GF-D8 (cell line): ENCODE measurements at places on chromosomes 5 and 9.

- DNase-seq = no peak
These were observed 82.1 kb upstream of the IRX2 start for GRCh38 chr5:2833556-2833955.

GRCh38 chr5:14161825-14162556 lies 18.8 kb downstream of the TRIO start:
- no peak for DNase-seq

DNA sequence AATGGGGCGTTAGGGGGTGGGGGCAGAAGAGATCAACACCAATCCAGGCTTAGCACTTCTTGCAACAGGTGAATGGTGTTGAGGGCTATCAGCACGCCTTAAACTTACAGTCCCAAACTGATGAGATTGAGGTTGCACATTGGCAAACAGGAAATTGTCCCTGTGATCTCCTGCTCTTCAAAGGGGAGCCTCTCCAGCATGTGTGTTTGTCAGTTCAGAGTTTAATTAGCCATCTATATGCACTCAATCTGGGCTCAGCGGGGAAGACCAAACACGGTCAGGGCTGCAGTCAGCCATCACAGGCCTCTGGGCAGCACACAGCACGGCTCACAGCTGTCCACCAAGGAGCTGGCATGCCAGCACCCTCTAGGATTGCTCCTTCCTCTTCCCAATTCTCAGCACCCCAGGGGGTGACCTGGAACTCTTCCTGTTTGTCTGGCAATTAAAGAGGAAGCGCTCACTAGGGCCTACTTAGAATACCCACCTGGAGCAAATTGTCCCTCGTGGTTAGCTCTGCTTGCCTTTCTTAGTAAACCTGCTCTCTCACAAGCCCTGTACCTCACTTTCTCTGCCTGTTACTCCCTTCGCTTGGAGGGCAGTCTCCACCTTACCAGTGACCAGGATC lies 217.4 kb downstream of the SLIT3 start:
- DNase-seq = no peak

- no peak for DNase-seq
These were observed 346.1 kb downstream of the RASEF start for GRCh38 chr9:82716821-82717220.

- DNase-seq = no peak
These were observed 26.0 kb upstream of the GHR start for GRCh38 chr5:42397267-42397666.

- no peak for DNase-seq
These were observed 105.4 kb upstream of the PCAT7 start for GRCh38 chr9:94449486-94449885.

DNA sequence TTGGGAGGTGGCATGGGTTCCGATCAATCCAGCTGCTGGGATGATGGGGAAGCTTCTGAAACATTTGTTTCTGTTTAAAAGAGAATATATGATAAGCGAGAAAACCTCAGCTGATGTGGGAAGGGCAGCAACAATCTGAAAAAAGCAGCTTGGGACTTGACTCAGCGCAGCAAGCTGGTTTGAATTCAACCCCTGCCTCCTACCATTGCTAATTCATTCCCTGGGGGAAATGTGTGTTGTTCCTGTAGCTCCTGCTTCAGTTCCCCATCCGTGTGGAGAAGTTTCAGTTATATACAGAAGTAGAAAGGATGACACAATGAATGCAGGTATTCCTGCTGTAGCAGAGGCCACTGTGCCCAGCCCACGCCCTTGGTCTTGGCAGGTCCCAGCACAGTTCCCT lies 145.1 kb downstream of the NXNL2 start:
- no peak for DNase-seq

DNA sequence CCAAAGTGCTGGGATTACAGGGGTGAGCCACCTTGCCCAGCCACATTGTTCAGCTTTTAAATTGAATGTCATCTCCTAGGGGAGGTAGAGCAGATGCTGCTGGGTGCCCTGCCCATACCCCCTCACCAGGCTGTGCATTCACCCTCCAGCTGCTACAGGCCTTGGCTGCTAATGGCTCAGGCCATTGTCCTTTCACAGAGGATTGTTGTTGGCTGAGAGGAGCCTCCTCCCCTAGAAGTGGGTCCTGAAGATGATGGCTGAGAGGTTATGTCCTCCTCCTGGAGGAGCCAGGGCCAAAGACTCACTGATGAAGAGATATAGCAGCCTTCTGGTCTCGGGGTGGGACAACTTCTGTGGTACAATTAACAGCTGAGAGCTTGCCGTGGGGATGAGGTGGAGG lies 74.6 kb downstream of the PHAX start:
- no peak for DNase-seq

GRCh38 chr5:39599721-39600431 lies 175.1 kb upstream of the DAB2 start:
- no peak for DNase-seq

GRCh38 chr9:16135968-16136367 lies 583.1 kb downstream of the CCDC171 start:
- DNase-seq = no peak

- no peak for DNase-seq
These were observed 379.7 kb downstream of the PSAT1 start for GRCh38 chr9:78676623-78677022.

- no peak for DNase-seq
These were observed 1.7 kb downstream of the DENND4C start for GRCh38 chr9:19231904-19232822.

DNA sequence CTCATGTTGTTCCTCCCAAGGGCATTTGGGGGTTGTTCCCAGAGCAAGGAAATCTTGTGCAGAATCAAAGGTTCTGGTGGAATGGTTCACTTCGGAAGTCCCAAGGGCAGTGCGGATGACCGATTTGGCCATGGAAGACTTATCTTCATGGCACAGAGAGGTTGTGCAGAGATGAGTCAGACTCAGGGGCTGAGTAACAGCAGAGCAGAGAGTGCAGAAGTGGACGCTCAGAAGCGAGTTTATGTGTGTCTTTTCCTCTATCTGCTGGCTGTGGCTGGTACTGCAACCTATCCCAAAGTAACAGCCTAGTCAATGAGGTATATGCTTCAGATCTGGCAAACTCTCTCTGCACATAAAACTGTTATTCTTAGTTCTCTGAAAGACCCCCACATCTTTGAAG lies 118.1 kb downstream of the DPYSL3 start:
- DNase-seq = no peak

GRCh38 chr9:5512658-5513452 lies 2.5 kb downstream of the PDCD1LG2 start:
- no peak for DNase-seq

DNA sequence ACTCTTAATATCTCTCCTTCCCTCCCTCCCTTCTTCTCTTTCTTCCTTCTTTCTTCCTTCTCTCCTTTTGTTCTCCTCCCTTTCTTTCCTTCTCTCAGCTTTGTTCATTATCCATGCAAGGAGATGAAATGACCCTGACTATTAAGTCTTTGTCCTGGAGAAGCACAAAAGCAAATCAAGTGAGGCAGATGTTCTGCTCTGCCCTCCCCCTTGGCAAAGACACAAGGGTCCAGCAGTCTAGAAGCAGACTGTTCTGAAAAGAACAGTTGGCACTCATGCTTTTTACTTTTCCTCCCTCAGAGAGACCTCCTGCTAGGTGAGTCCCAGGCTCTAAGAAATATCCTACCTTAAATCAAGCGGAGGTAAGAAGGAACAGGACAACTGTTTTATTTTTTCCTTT lies 1067.6 kb upstream of the DMAC1 start:
- no peak for DNase-seq

DNA sequence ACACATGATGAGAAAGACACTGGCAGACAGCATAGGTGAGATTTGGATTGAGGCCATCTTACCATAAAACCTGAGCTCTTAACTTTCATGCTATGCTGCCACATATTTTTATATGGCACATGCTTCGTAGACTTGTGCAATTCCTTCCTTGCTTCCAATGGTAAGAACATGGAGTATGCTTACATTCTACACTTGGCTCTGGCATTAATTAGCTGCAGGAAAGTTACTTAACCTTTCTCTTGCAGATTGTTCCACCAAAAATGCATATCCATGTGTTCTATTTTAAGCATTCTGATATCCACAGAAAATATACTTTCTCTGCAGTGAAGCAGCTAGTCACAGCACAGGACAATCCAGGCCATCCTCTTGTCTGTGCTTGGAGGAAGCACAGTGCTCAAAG lies 119.4 kb downstream of the MPDZ start:
- DNase-seq = no peak

DNA sequence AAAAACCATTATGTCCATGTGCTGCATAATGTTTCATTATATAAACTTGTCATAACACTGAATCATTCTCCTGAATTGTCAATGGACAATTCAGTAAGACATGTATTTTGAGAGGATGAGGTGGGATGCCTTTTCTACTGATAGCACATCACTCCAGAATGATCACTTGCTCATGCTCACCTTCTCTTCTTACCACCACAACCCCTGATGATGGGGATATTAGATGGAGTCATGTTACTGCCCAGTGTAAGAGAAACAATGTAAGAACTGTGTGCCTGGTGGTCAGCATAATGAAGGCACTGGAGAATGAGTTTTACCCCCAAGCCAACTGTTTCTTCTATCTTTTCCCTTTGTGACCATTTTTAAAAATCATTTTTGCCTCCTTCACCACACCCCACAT lies 198.8 kb downstream of the ADAMTSL1 start:
- no peak for DNase-seq

GRCh38 chr9:111187376-111187775 lies 142.6 kb downstream of the OR2K2 start:
- DNase-seq = no peak

DNA sequence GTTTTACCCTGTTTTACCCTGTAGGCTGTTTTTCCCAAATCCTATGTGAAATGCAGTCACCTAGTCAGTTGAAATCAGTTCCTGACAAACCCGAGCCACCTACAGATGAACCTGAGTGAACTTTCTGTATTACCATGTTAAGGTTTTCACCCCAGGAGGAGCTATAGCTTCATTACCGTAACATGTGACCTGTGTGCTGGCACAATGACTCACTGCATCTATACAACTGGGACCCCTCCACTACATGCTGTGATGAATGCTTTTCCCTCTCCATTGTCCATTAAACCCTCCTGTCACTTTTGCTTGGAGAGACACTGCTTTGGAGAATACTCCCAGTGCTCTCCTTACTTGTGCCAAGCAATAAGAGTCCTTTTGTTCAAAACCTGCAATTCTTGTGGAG lies 1974.8 kb downstream of the EFNA5 start:
- no peak for DNase-seq

DNA sequence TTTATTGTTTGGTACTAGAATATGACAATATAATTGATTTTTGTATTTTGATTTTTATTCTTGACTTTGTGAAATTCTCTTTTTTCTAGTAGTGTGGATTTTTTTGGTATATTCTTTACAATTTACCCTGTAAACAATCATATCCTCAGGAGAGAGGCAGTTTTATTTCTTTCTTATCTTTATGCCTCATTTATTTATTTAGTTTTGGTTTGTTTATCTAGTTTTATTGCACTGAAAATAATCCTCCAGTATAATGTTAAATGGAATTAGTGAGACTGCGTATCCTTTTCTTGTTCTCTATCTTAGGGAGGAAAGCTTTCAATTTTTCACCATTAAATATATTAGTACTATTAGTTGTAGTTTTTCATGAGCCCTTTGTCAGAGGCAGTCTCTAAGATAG lies 109.4 kb downstream of the MACROH2A1 start:
- DNase-seq = no peak

DNA sequence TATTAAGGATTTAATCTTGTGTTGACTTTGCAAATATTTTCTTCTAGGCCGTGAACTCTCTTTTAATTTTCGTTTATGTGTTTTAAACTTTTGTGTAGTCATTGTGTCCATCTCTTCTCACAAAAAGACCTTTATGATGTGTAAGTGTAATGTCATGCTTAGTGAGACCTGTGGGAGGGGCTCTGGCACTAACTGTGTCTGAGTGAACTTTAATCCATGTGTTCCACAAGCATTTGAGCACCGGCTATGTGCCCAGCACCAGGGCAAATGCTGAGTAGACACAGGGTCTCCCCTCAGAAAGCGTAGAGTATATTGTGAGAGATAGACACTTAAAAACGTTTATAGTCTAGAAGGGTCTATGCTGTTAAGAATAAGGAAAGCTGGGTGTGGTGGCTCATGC lies 272.6 kb upstream of the TUT7 start:
- DNase-seq = no peak

DNA sequence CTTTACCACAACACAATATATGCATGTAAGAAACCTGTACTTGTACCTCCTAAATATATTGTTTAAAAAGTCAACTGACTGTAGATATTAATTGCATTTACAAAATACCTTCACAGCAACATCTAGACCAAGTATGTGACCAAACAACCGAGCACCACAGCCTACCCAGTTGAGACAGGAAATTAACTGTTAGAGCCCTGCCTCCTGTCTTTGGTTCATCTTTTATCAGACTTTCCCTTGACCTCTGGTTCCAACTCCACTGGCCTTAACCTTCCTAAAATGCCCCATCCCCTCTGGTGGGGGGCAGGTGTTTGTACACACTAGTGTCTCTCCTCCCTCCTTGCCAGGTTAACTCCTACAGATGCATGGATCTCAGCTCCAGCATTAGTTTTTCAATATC lies 155.0 kb upstream of the PANK3 start:
- DNase-seq = no peak

GRCh38 chr9:68690088-68690487 lies 15.0 kb upstream of the PIP5K1B start:
- no peak for DNase-seq

GRCh38 chr5:158670201-158670600 lies 429.5 kb downstream of the EBF1 start:
- no peak for DNase-seq
